GM19239 (cell line): ENCODE measurements at places on chromosomes 12 and 14.
A peak's percentile ranks its signal among the peaks of the same experiment; 100 is the strongest.

DNA sequence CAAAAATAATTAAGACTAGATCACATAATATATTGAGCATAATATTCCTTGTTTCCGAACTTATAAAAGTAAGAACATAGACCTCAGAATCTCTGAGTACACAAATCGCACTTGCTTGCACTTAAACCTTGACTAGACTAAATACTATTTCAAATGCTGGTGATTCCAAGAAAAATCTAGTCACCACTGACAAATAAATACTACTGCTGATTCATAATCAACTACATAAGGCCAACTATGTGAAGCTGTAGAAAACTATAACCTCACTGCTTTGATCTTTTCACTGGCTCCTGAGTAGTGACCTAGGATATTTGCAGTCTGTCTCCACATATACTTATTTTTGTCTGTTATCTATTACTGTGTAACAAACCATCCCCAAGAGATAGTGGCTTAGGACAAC, 245.4 kb downstream of the DIO2 start:
- DNase-seq: no peak

DNA sequence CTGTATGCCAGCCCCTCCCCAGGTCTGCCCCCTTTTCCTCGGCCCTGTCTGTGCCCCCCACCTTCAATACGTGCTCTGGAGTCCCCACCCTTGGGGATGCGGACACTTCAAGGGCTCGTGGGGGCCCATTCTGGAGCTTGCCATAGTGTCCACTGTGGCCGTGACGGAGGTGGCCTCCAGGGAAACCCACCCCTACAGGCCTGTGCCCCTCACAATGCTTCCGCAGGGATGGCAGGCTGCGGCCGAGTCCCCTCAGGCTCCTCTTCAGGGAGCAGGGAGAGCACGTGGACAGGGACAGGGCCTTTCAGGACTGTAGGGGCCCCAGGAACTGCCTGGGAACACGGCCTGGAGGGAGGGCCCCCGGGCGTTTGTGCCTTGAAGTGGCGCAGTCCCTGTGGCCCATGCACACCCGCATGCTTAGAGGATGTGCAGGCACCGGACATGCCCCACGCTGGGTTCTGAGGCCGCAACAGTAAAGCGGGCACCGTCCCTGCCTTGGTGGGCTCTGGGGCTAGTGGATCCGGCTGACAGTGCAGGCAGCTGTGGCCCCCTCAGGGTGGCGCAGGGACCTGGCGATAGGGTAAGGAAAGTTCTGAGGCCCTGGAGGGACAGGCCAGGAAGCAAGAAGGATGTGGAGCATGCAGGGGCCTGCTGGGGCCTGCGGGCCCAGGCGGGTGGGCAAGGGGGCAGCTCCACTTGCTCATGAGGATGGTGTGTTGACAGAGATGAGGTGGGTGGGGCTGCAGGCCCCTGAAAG, 209.0 kb upstream of the RTL1 start:
- DNase-seq: no peak

- DNase-seq: no peak
Observed at GRCh38 chr12:94714378-94715114, 64.2 kb upstream of the TMCC3 start.

DNA sequence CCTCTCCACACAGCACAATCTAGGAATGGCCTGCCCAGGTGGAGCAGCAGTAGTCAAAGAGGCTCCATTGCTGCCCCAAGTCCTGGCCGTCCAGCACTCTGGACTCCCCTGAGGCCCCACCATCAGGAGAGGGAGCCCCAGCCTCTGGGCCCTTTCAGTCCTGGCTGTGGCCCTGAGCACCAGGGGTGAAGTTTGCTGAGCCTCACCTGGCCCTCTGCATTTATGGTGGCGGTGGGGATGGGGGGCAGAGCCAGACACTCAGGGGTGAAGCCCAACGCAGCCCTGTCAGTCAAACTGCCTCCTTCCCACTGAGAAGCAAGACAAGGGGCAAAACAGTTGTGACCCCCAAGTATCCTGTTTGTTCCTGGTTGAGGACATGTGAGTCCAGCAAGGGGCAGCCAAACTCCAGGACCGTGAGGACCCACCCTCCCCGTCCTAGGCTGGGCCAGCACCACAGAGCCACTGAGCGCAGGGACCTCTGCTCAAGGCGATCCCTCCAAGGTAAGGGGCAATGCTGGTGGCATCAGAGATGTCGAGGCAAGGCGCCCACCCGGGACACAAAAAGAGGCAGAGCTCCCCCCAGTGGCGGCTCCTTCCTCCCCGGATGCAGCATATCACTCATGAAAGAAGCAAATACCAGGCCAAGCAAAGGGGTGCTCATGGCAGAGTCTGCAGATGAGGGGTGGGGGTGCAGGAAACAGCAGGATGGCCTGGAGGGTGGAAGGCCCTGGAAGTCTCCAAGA, 4.8 kb upstream of the AMN start:
- DNase-seq: no peak

GRCh38 chr14:94355191-94355794, 32.2 kb upstream of the SERPINA6 start:
- no peak for DNase-seq

DNA sequence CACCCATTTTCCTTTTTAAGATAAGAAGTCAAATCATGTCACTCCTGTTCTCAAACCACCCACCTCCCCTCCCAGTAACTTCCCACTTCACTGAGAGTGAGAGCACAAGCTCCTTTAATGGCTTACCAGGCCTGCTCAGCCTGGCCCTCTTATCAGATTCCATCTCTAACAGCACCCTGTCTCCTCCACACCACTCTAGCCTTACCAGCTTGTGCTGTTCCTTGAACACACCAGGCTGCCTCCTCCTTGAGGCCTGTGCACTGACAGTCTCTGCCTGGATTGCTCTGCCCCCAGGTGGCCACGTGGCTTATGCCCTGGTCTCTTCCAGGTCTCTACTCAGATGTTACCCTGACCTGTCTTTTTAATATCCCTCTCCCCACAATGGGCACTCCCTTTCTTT, 40.1 kb upstream of the EVL start:
- DNase-seq: no peak

GRCh38 chr12:122182887-122183587, at the start of gene LRRC43:
Gene LRRC43, plus strand, starts transcription at chr12:122183123. Its CDS starts 22 bp downstream, at chr12:122183145.
- DNase-seq: no peak

- DNase-seq: no peak
Observed at GRCh38 chr14:50910495-50911420, 33.5 kb downstream of the PYGL start.

DNA sequence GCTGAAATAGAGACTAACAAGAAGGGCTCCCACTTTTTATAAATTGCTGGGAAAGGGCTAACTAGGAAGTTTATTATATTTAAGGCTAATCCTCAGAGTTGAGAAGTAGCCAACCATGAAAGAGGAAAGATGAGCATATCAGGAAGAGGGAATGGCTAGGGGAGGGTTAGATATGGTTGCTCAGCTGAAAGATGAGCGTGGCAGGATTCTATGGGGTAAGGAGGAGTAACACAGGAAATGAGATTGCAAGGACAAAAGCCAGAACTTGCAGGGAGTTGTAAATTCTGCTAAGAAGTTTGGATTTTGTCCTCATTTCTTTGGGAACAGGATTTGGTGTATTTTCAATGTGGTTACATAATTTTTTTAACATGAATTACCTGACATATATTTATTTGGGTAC, 127.4 kb upstream of the ATP2B1 start:
- no peak for DNase-seq

DNA sequence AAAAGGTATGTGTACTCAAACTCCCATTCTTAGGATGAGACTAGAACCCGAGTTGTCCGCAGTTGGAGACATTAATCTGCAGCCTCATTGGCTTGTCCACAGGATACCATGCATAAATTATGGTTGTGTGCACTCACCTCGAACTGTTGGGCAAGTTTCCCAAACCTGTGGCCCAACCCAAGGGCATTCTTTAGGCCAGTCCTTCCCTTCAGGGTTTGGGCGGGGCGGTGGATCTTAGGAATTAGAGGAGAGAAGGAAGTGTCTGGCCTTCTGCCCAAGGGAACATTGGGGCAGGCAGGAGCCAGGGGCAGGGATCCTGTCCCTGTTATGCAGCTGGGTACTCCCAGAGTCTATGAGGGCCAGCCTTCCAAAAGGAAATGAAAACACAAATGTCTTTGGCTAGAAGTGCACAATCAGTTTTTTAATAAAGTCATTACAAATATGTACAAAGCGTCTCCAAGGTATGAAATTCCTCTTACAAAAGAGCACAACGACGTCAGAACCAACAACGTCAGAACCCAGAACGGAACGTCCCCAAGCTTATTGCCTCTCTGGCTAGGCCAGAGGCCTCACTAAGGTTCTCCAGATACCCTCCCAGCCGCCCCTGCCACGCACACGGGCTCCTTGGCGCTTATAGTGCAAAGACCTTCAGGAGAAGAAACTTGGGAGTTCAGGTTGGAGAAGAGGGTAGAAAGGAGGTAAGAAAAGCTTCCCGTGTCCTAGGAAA, 25.3 kb downstream of the HRK start:
- DNase-seq: no peak

- DNase-seq: no peak
Observed at GRCh38 chr12:63805704-63806672, 26.3 kb downstream of the RXYLT1 start.

GRCh38 chr12:51813931-51814310, 34.6 kb downstream of the FIGNL2 start:
- DNase-seq: no peak

DNA sequence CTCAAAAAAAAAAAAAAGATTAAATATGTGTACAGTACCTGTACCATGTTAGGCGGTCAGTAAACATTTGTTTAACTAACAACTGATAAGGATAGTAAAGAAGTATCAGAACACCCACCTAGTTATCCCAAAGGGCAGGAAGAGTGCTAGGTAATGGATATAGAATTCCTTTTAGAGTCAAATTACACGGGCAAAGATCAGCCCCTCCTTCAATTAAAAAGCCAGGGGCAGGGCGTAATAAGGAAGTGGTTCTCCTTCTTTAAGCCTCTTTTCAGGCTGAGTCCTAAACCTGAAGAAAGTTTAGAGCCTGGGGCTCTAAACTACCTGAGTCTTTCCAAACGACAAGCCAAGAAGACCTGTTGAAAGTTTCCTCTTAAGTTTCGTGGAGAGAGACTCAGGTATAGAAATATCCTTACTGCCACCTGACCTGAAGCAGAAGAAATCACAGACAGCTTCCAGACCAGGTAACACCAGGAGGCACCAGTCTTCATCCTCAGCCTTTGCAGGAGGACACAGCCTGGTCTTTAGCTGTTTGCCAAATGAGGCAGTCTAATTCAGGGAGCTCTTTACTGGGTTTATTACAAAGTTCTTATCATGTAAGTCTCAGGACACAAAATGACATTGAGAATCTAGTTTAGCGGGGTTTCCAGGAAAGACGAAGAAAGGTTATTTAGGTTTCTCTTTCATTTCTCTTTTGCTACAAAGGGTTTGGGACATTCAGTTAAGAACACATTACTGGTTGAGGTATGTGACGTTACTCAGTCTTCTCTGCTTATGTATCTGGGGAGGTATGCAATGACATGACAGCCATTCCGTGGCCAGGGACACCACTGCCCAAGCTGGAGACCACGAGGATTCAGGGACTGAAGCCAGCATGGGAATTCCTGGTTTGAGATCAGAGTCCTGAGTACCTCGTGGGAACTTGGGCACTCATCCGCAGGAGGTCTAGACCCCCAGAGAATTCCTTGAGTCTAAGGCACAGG, at the start of gene BCL2L14:
Gene BCL2L14, plus strand, starts transcription at position 266 of the 983 bp plus-strand sequence. CDS start 8,367 bp downstream, outside the sequence.
- DNase-seq: peak; percentile 36

DNA sequence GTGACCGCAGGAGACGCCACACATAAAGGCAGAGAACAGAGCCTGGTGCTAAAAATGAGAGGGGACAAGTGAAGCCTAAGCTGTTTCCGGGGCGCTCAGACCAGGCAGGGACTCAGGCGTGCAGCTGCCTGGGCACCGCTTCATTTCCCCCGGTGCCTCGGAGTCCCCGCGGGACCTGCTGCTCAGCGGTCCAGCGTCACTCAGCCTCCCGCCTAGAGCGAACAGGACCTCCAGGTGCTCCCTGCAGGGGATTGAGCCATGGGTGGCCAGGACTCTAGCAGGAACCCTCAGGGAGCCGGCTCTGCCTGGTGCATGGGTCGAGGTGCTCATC, 31.0 kb downstream of the CCDC85C start:
- DNase-seq: no peak

DNA sequence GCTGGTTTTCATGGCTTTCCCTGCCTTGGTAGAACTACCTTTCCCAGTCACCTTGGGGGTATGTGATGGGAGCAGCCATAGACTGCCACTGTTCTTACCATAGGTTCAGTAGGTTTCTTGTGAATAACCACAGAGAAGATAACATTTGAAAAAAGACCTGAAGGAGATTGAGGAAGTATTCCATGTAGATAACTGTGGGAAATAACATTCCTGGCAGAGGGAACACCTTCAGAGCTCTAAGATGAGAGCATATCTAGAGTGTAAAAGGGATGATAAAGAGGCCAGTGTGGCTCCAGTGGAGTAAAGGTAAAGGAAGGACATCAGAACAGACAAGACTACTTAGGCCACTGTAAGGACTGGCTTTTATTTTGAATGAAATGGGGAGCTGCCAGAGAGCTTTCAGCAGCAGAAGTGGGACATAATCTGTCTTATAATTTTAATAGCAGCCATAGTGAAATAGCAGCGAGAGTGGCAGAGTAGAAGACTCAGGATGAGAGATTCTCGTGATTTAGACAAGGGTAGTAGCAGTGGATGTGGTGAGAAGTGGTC, 82.6 kb upstream of the KCNH3 start:
- DNase-seq: no peak

- peak; percentile 86 for DNase-seq
Observed at GRCh38 chr12:3073438-3074250, 3.5 kb upstream of the TSPAN9 start.

DNA sequence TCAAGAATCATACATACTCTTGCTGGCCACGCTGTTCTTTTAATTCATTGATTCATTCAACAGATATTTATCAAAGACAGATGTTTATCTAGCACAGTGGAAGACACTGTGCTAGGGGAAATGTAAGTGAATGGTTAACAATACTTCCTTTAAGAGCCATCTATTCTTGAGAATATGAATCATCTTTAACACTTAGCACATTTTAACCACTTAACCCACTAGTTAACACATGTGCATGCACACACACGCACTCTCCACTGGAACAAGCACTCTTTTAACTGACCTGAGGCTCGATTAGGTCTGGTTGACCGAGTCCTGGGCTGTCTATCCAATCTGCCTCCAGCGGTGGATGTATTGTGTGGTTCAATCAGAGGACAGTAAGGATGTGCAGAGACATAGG, 34.6 kb downstream of the LMNTD1 start:
- DNase-seq: peak; percentile 21

DNA sequence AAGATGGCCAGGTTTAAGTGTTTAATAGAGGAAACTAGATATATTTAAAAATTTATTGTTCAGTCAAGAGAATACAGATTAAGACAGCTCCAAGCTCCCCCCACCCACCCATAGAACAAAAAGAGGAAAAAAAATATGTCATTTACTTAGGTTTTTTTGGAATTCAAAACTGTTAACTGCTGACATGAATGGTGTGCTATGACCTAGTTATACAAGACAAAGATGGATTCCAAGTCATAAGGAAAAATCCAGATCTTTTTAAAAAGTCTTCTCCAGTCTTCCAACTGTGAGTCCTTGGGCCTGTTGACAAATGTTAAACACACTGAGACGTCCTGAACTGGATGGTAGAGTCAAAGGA, 1.3 kb upstream of the SETD1B start:
- DNase-seq: no peak

DNA sequence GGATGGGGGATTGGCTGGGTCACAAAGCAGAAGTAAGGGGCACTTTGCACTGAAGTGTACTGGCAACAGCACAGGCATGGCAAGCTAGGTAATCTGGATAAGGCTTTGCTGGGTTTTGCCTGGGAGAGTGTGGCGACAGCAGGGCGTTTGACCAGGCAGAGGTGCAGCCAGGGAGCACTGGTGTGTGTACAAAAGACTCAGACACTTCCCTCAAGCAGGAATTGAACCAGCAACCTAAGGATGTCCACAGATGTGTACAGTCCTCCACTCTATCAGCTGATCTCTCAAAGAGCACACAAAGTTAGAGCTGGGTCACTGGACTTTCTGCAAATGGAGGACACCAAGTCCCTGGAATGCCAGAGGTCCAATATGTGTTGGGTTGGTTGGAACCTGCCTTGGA, 15.4 kb upstream of the RNASE4 start:
- DNase-seq: no peak
